ENCODE measurements at places on chromosomes 4 and X. TPM values are rescaled to one million over a fixed set of nuclear protein-coding genes. Genes with fewer than 3 reads are reported as not detected.
A peak's percentile ranks its signal among the peaks of the same experiment; 100 is the strongest.

Gene PHOX2B
- total RNA-seq, result not detected

- DNase-seq, result no peak
Observed at GRCh38 chr4:115674485-115674884, 561.1 kb upstream of the NDST4 start.

Gene SMIM10L2A
- total RNA-seq, result 1.2 TPM

GRCh38 chrX:150635952-150636351 is 57.2 kb upstream of the MTMR1 start:
- DNase-seq, result no peak

DNA sequence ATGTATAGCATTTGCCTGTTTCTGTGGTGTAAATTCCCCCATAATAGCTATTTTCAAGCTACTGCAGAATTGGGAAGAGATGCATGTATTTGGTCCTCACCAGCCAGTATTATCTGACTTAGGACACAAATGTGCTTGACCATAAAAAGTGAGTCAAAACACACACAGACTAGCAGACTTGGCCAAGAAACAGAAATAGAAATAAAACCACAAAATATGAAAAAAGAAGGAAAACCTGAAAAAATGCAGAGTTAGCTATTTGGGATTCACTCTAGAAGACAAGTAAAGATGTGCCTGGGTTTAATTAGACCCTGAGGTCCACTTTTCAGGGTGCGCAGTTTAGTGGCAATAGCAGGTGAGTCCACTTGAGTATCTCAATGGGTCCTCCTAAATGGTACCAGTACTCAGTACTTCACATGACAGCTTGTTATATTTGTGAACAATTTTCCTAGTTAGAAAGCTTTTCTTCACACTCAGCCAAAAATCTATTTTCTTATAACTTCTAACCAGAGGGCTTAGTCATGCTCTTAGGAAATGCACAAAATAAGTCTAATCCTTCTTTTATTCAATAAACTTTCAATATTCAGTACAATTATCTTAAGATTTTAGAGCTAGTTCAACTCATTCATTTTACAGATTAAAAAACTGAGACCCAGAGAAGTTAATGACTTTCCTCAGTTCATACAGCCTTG is 108.7 kb upstream of the JADE1 start:
- no peak for DNase-seq

Gene NAA10
- total RNA-seq, result 139 TPM

GRCh38 chr4:147833254-147833653 is 101.4 kb downstream of the ARHGAP10 start:
- no peak for DNase-seq

DNA sequence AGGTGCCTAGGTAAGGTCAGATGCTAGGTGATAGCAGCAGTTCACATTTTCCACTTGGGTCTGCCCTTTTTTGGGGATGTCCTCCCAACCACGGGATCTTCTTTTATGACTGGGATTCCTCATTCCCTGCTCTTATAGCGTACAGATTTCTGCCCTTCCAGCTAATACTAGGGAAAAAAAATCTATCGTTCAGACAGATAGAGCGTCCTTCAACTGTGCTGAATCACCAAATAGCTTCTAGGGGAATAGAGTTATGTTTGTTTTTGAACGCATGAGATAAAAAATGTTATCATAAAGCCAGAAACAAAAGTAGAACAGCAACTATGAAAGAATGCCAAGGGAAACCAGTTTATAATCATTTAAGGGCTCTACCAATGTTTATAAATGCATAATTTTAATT is 13.0 kb downstream of the RAP2C start:
- DNase-seq, result no peak

DNA sequence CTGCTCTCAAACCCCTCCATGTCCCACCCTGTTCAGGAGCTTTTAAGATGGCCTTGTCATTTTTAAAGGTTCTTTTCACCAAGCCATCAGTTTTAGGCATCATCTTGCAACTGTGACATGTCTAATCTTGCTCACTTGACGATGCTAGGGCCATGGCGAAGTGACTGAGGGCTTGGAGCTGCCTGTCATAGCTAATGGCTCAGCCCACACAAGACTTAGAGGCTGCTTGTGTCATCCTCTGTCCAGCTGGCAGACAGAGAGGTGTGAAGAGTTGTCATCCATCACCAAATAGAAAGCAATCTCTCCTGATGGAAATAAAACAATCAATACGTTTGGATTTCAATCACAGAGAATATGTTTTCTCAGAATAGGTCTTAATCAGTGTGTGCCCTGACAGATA is 194.9 kb downstream of the HS6ST2 start:
- no peak for DNase-seq

- DNase-seq, result no peak
Observed at GRCh38 chr4:86452422-86452891, 92.6 kb upstream of the MAPK10 start.

DNA sequence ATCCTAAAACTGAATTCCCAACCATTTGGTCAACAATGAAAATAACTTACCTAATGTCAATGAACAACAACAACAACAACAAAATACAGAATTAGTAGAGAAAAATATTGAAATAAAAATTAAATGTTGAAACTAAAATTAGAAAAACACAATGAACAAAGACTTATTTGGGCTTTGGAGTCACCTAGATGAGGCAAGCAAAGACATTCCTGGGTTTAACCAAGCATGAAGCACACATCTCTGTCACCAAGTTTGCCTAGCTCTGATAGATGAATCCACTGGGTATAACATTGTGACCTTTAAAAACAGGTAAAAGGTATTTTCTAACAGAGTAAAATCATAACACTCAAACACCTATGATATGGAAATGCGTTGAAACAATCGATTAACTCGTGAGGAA is 13.2 kb upstream of the SYTL5 start:
- DNase-seq, result no peak

DNA sequence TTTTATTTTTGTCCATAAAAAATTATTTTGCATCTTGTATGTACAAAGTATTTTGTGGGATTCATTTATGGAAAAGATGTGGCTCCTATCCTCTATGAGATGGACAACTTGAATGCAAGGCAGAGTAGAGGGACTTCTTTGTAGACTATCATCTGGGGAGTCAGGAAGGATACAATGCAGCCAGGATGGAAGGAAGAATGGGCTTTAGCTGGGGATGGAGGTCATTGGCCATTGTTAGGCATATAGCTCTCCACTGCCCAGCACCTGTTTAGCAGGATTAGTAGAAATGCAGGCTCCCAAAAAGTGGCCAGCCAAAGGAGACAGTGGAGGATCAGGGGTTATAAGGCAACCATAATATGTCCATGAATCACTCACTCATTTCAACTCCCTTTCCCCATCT is 5.1 kb upstream of the TLL1 start:
- no peak for DNase-seq

- peak; percentile 18 for DNase-seq
Observed at GRCh38 chr4:122827879-122828601, 1.4 kb downstream of the FGF2 start.

- no peak for DNase-seq
Observed at GRCh38 chr4:182425302-182425701, 182.1 kb downstream of the TENM3 start.

GRCh38 chr4:166312166-166312565 is 439.1 kb downstream of the TLL1 start:
- DNase-seq, result no peak

GRCh38 chr4:126087101-126087500 is 772.3 kb downstream of the FAT4 start:
- DNase-seq, result no peak

Gene MRFAP1L1
- 31.7 TPM for total RNA-seq

Gene PPP2R2C
- 9.8 TPM for total RNA-seq

Gene FGB
- 0.38 TPM for total RNA-seq

GRCh38 chrX:8084006-8084405 is 87.1 kb downstream of the VCX2 start:
- DNase-seq, result no peak
